ENCODE measurements at places on chromosomes 4 and X.

- DNase-seq: no peak
Observed at GRCh38 chr4:41009411-41009810, 204.9 kb downstream of the APBB2 start.

DNA sequence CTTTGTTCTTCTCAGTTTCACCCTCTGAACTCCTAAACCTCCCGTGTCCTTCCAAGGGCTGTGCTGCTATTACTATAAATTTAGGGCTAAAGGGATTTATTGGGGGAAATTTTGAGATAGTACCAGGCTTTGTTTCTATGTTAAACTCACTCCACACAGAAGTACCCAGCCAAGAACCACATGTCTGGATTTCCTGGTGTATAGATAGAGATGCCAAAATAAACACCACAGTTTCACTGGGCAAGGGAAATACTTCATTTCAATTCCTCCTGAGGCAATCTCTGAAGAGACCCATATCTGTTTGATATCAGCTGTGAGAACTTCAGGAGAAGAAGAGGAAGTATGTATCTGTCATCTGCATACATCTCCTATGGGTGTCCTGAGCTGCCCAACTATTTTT lies 21.7 kb upstream of the CLNK start:
- no peak for DNase-seq

GRCh38 chr4:5824635-5825034 lies 68.3 kb downstream of the CRMP1 start:
- no peak for DNase-seq

- DNase-seq: no peak
Observed at GRCh38 chrX:23786268-23786815, 3.4 kb downstream of the SAT1 start.
